Right renal cortex interstitium (tissue), 3 donors: ENCODE measurements at places on chromosomes 3 and 15. TPM values are rescaled to one million over a fixed set of nuclear protein-coding genes. Genes with fewer than 3 reads are reported as not detected.

DNA sequence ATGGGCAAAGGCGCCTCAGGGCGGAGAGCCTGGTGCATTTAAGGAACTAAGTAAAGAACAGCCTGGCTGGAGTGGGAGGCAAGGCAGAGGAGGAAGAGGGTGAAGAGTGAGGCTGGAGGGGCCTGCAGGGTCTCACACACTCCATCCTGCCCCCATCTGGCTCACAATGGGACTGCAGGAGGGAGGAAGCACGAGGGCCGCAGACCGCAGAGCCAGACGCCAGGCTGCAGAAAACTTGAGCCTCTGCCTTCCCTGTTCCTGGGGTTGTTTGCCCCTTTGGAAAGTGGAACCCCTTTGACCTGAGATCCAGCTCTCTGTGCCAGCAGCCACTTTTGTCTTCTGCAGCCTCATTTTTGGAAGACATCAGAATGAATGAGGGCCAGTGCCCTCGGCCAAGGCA, 138.0 kb downstream of the SRGAP3 start:
- DNase-seq: no peak

- no peak for DNase-seq
Observed at GRCh38 chr3:144770281-144770680, 798.7 kb downstream of the DIPK2A start.

Gene EAF2
- 10.3 TPM for polyA plus RNA-seq

Gene GOLGA8J
- polyA plus RNA-seq: 0.35 TPM

Gene PLCB2
- polyA plus RNA-seq: 8.7 TPM

Gene CLEC3B
- polyA plus RNA-seq: 22.8 TPM
